ENCODE measurements at places on chromosomes 5 and 9.

DNA sequence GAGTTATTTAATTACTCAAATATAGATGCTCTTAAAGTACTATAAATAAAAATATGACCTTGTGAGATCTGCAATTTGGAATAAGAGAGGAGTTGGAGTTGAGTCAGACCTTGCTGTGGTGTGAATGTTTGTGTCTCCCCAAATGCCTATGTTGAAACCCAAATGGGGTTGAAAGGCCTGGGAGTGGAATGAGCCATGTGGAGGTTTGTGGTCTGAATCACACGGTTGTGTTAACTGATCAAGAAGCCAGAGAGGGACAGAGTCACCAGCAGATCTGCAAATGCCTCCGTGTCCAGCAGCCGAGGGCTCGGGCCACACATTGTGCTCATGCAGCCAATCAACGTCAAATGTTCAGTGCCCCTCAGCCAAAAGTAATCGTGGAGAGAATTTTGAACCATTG lies 404.4 kb downstream of the ICE1 start:
- DNase-seq: no peak

- no peak for DNase-seq
These were observed 410 bp downstream of the GLIPR2 start for GRCh38 chr9:36136894-36137391.

GRCh38 chr9:134545543-134546245 lies 95.9 kb upstream of the COL5A1 start:
- DNase-seq: no peak

DNA sequence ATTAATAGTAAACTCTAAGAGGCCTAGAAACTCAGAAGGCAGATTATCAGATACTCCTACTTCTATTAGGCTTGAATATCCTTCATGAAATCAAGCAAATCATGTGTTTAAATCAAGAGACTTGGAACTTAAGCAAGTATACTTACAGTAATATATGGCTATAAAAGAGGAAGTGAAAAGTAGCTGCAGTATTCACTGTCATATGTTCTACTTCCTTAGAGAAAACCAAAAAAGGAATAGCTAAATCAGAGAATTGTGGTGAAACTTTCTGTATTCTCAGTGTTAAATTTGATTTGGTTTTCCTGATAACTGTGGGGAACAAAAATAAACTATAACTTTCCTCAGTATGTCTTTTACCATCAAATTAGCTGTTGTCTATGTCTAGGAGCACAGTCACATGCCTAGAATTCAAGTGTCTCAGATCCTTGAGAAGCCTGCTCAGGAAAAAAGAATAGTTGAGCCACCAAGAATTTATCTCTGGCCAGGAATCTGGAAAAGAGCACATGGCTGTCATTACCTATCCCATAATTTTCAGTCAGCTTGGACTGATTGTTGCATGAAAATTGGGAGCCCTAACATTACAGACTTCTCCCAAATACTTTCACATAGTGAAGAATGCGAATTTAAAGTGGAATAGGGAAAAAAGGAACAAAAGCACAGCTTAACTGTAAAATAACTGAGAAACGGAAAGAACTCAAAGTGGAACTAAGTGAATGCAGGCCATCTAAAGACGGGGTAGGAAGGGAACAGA lies 1.7 kb downstream of the FKBP15 start:
- DNase-seq: no peak

DNA sequence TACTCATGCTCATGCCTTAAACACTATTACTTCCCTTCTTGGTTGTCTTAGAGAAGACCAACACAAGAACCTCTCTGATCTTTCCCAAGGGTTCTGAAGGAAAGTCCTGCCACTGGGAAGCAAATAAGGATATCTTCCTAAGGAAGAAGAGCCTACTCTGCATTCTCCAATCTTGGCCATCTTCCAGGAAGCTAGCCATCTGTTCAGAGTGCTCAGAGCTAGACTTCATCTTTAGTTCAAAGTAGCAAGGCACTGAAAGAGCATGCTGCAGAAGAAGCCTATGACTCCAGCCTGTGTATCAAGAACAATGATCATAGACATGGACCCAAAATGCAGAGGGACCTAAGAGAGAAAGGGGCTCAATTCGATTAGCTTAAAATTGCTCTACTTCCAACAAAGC lies 114.7 kb downstream of the KIAA0825 start:
- no peak for DNase-seq

GRCh38 chr9:134593286-134594077 lies 48.1 kb upstream of the COL5A1 start:
- no peak for DNase-seq

DNA sequence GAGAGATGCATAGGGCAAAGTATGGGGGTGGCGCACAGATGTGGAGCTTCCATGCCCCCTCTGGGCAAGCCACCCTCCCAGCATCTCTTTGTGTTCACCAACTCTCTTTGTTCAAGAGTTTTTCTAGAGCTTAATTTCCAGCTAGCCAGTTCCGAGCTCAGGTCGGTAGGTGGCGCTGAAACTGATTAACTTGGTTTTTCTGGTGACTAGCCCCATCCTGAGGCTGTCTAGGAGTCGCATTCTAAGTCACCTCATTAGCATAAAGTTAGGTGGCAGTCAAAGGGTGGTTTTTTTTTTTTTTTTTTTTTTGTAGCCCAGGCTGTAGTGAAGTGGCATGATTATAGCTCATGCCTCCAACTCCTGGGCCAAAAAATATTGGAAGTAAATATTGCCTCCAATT lies 476.4 kb downstream of the KDM4C start:
- no peak for DNase-seq

DNA sequence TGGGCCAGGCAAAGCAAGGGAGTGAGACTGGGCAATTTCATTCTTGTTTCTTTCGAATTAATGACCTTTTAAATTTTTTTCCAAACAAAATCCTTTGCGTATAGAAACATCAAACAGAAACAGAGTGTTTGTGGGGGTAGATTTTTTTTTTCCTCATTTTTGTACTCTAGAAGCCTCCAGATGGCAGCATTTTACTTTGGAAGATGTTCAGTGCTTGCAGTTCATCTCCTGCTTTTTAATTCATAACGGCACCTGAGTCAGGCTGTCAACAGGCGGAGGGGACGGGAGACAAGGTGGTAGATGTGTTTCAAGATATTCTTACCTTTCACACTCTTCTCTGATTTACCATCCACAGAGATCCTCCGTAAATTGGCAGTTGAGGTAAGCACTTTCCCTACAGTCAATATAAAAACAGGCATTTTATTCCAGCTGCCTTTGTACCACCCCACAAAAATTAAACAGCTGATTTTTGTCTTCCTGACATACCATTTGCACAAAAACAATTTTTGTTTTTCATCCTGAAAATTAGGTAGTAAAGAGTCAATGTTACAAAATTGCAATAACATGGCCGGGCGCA lies 99.5 kb upstream of the FBXL17 start:
- no peak for DNase-seq

DNA sequence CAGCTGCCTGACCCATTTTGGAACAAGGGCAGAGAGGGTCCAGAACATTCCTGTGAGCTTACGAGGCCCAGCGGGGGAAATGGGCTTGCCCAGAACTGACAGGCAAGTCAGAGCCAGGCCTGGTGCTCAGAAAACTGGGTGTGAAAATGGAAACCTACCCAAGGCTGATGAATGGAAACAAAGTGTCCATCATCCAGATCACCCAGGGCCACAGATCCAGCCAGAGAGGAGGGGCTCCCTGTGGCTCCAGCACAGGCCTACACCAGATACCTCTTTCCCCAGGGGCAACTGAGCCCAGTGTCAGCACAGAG lies 3.1 kb downstream of the CLTB start:
- DNase-seq: no peak

DNA sequence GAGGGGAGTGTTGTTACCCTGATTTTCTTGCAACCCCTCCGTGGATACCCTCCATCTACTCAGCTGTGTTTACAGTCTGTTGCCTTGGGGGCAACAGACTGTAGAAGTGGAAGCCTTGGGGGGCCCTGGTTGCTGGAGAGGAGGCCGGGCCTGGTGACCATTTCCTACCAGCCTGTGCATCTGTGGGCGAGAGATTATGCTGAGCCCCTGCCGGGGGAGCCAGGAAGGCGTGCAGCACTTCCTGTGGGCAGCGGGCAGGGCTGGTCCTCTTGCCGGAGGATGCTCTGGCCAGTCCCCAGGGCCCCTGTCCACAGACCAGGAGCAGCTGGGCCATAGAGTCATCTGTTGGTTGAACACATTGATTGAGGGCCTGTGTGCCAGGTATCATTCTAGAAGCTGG lies 11.1 kb downstream of the ERGIC1 start:
- no peak for DNase-seq

GRCh38 chr5:96470785-96471184 lies 37.7 kb upstream of the PCSK1 start:
- no peak for DNase-seq

DNA sequence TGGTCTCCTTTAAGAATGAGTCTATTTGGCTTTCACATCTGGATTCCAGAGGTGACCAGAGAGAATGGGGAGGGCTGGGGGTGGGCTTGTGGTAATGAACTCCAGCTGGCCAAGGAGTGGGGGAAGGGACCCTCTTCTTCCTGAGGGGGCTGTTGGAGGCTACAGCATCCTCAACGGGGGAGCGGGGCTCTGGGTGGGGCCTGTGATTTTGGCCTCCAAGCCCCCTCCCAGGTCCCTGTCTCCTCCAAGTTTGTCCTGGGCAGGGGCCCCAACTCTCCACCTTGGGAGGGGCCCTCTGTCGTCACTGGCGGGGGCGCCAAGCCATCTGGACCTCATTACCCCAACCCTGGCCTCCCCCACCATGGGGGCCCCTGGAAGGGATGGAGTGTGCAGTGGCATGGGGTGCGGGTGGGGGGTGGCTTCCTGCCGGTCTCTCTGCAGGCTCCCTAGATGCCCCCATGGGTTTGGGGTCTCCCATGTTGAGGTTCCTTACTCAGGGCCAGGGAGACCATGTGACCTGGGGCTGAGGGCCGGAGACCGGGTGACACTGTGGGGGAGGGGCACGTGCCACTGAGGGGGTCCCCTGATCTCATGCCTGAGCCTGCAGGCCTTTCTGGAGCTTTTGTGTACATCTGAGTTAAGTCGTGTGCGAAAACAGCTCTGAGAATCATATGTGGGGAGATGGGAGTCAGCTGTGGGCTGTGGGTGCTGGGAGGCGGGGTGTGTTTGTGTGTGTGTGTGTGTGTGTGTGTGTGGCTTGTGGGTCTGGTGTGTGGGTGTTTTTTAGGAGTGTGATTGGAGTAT lies 32.4 kb downstream of the GOLGA2 start:
- no peak for DNase-seq

DNA sequence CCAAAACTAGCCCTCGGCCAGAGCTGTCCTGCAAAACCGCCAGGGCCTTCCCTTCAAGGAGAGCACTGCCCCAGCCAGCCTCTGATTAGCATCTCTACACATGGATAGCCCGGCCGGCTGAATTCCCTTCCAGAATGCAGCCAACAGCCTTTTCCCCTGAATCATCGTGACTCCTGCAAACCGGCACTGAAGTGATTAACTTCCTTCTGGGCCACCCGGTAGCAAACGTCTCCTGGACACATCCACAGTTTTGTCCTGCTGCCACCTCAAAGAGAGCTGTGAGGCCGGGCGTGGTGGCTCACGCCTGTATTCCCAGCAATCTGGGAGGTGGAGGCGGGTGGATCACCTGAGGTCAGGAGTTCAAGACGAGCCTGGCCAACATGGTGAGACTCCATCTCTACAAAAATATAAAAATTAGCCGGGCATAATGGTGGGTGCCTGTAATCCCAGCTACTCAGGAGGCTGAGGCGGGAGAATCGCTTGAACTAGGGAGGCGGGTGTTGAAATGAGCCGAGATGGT lies 21.1 kb upstream of the EEIG1 start:
- DNase-seq: no peak

DNA sequence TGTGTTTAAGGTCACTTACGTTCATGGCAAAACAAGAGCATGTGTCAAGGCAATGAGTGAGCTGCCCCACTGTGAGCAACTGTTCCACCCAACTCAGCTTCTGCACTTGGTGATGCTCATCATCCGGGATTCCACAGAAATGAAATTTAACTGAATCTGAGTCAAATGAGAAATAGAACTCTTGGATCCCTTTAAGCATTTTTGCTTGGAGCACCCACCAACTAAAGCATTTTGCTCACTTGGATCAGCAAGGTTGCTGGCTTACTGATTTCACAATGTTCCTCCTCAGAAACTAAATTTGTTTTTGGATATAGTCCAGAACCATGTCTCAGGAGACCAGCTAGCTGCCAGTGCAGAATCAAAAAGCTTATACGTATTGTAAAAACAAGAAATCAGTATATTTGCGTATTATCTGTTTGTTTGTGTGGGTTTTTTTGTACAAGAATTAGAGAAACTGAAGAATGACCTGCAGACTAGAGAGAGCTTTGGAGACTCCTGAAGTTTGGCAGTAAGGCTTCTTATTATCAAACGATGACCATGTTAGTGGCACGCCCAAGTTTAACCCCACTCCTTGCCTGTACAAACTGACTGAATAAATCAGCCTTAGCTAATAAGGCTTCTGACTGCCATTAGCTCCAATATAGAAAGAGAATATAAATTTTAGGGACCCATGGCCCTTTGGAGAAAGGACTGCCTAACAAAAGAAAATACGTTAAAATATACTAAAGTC lies 153.8 kb upstream of the FST start:
- no peak for DNase-seq

DNA sequence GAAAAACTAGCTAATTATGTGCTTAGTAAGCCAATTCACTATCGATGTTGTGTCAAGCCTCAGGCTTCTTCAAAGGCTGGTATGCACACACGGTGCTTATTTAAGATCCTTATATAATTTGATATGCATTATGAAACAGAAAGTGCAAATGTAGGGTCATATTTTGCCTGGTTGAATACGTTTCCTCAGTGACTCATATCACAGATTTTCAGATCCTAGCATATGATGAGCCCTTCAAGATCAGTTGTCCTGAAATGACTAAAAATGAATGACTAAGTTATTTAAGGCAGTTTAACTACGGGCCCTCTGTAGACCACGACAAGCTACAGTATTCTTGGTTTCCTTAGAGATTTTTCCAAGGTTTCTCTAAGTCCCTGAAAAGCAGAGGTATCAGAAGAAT lies 778.3 kb downstream of the PRELID2 start:
- no peak for DNase-seq

DNA sequence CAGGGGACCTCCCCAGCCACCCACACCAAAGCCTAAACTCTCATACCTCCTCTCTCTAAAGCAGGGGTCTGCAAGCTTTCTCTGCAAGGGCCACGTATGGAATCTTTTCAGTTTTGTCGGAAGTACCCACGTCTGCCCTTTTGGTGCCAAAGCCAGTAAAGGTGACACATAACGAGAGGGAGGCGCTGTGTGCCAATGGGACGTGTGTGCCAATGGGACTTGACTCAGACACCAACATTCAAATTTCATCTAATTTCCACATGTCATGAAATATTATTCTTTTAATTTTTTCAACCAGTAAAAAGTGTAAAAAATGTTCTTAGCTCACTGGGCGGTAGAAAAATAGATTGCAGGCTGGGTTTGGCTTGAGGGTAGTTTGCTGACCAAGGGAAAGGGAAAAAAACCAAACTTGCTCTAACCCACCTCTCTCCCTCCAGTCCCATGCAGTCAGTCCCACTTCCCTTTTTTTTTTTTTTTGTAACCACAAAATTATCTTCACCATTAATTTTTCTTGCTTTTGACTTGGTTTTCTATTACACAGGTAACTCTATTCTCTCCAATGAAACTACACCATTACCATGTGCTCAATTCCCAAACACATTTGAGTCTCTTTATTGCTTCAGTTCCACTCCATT lies 25.5 kb downstream of the OR2V1 start:
- no peak for DNase-seq
